ENCODE measurements at places on chromosomes 6 and 20.

- DNase-seq: peak; percentile 77
These were observed 17.5 kb downstream of the MRPS18A start for GRCh38 chr6:43669922-43670622.

GRCh38 chr6:76861403-76861802 lies 601.9 kb downstream of the HTR1B start:
- peak; percentile 27 for DNase-seq

- DNase-seq: no peak
These were observed 55.9 kb downstream of the TRAF3IP2 start for GRCh38 chr6:111549746-111550145.

DNA sequence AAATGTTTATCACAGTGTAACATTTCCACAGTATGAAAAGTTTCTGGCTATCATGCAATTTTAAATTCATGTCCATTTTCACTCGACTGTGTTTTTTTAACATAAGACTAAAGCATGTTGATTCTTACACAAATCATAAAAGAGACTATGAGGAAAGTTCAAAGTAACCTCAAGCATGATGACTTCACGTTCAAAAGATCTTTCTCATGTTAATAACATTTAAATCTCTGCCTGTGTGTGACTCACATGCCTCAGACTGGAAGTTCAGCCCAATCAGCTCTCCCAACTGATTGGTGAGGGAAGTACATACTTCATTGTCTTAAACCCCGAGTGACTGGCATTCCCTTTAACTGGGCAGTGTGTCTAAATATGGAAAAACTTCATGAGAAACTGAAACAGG lies 37.4 kb downstream of the ATXN1 start:
- peak; percentile 90 for DNase-seq

DNA sequence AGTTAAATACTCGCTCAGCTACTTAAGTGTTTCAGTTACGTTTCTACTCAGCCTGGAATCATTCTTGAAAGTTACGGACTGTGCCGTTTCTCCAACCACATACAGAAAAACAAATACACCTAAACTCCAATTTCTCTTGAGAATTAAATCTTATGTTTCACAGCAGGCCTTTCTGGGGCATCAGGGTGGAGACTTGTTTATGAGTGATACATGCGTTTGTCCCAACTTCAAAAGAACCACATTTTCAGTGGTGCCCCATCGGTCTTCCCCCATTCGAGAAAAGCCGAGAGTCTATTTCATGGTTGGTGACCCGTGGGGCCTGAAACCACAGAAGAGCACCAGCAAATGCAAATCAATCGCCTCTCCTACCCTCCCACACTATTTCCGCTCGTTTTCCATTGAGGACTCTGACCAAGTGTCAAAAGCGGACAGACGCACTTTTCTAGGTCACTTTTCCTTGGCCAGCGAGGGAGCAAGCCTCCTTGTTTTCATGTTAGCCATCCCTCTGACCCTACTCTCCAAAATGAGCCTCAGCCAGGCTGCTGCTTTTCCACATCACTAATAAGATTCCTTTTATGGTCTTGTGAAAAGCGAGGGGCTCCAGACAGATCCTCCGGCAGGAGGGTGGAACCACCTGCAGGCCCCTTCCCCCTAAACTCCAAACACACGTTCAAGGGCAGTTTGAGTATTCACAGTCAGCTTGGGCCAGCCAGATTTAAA lies 3.1 kb downstream of the JAG1 start:
- DNase-seq: no peak

DNA sequence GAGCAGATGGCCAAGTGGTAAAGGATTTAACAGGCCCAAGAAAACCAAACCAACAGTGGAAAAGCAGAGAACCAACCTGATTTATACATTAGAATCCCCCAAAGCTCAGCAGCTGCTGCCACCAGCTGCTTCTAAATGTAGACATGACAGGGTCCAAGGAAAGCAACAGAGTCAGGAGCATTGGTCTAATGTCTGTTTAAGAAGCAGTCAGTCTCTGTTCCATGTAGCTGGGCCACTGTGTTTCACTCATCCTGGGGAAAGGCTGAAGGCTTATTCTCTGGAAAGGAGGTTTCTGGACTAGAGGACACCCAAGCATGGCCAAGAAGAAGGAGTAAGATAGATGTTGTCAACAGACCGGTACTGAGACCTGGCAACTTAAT lies 75.4 kb downstream of the TMEM244 start:
- no peak for DNase-seq

GRCh38 chr6:14630016-14630415 lies 512.4 kb downstream of the CD83 start:
- no peak for DNase-seq

DNA sequence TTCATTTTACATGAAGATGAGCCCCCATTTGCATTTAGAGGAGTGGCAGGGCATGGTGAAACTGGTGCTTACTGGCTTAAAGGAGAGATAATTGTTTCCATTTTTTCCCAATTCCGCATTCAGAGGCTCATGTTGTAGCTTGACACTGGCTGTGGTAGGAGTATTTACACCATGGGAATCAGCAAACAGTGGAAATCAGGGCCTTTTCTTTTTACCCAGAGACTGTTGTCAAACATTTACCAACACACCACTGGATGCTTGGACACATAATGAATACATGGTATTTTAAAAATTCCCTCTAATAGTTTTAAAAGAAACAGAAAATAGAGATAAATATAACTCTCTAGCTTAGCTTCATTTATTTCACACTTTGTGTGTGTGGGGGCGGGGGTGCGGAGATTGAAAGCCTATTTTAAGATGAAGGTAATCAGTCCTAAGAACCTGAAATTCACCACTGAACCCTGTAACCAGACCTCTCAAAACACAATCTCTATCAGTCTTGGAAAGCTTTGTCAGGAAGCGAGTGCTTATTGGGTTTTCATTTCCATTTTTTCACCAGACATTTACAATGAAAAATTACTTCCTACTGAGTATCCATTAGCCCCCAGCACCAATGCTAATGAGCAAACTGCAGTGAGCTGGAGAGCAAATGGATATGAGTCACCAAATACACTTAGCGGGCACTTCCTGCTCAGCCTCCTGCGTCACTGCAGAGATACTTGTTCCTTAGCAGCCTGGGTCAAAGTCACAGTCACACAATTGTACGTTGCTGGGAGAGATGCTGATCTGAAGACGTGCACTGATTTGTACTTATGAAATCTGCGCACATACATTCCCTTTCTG lies 532.0 kb downstream of the BCKDHB start:
- peak; percentile 82 for DNase-seq

DNA sequence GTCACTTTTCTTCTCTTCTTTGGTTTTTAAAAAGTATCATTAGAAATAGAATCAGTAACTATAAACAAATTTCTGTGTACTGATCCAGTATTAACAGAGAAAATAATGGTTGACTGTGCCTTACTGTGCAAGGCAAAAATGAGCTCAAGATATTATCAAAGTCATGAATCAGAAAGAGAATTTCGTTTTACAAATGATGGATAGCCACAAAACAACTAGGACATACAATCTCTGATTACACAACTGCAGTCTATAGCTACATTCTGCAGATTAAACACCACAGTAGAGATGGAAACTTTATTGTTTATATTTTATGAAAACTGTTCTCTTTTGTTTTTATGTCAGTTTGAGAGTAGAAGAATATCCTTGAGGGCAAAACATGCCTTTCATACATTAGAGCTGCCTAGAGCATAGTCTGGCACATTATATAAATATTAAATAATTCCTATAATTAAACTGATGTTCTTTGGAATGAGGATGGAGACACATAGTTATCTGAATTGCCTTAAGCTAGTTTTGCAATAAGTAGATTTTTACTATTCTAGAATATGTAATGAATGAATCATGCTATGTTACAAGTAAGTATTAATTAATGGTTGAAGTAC lies 333.1 kb downstream of the LAMA2 start:
- no peak for DNase-seq

DNA sequence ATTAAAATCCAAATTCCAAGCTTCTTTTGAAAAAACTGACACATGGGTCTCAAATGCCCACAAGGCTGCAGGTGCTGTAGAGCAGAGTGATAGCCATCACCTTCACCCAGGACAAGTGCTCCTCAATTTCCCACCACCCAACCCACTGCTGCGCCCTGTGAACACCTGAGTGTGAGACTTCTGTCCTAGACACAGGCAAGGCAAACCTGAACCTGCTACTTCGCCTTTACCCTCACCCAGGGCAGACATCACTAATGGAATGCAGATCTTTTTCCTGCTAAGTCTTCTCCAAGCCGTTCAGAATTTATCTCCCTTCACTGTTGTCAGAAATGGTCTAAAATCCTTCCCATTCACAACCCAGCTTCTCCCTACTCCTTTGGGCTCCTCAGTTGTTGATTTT lies 65.9 kb downstream of the PREX1 start:
- DNase-seq: no peak

DNA sequence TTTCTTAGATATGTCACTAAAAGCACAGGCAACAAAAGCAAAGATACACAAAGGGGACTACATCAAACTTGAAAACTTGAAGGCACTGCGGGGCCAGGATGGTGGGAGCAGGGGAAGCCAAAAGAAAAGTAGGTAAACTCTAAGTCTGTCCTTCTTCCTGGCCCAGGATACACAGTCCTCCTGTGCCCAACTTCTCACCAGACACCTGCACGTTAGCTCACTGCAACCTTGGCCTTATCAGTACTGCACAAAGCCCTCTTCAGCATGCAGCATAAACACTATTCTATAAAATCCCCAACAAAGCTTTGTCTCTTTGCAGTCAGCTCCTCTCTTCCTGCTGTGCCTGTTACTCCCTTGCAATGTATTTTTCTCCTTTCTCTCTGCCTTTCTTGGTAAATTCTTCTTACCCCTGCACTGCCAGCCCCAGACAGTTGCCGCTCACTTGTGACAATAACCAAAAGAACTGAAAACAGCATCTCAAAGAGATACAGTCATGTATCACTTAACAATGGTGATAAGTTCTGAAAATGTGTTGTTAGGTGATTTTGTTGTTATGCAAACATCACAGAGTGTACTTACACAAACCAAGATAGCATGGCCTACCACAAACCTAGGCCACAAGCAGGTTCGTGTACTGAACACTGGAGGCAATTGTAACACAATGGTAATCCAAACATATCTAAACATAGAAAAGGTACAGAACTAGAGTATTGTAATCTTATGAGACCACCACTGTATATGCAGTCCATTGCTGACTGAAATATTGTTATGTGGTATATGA lies 51.2 kb downstream of the NINL start:
- no peak for DNase-seq

GRCh38 chr20:58930496-58930895 lies 50.6 kb upstream of the NELFCD start:
- DNase-seq: peak; percentile 68

DNA sequence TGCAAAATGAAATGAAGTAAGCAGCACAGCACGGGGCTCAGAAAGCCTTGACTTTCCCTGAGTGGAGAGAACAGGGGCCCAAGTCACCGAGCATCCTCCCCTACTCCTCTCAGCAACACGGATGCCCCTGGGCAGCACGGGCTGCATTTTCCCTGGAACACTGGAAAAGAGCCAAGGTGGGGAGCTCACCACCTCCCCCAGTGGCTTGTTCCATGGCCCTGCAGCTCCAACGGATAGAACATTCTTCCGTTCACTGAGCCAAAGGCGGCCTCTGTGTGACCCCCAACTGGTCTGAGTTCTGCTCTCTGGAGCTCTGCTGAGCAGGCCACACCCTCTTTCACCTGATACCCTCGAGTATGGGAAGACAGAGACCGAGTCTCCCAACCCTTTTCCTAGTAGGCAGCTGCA lies 20.8 kb upstream of the EMILIN3 start:
- DNase-seq: no peak

DNA sequence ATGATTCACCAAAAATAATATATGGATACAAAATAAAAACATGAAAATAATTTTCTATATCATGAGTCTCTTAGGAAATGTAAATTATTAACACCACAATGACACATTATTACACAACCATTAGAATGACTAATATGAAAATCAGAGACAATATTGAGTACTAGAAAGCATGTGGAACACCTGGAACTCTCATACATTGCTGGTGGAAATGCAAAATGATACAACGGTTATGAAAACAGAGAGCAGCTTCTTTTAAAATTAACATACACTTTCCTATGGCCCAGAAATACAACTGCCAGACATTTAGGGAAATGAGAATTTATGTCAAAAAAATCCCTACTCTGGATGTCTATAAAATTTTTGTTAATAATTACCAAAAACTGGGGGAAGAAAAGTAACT lies 853.3 kb upstream of the MAN1A1 start:
- peak; percentile 29 for DNase-seq

GRCh38 chr6:49775043-49775442 lies 12.0 kb downstream of the PGK2 start:
- no peak for DNase-seq

DNA sequence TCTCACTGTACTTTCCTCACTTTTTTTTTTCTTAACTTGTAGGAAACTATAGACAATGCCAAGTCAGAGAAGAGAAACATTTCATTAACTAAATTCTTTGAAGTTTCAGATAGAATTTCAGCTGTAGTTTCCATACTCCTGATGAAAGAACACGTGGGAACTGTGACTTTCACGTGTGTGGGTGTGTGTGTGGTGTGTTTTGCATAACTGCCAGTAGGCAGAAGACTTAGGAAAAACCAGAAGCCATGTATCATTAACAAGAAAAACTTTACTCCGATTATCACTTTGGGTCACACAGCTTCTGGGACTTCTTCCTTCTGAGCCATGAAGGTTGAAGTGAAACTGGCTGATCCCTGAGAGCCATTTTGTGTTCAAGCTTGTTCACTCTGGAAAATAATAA lies 483.3 kb downstream of the TFAP2B start:
- DNase-seq: no peak

DNA sequence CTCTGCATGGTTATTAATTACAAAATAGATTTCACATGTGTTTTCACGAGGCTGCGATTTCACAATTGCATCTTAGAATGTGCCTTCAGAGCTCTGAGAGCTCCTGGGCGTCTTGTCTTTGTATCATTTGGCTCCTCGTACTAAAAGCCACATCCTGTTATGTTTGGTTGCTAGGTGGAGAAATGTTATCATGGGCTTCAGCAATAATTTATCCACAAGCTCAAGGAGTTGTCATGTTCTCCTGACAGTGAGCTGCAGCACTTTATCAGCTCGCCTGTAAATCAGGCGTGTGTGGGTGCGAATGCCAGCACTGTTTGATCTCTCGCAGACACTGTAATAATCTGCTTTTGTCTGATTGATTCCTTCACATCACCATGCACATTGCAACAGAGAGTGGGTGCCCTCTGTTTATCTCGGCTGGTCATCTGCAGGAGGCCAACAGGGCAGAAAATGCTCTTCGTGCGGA lies 218.6 kb upstream of the ZFP64 start:
- DNase-seq: no peak

DNA sequence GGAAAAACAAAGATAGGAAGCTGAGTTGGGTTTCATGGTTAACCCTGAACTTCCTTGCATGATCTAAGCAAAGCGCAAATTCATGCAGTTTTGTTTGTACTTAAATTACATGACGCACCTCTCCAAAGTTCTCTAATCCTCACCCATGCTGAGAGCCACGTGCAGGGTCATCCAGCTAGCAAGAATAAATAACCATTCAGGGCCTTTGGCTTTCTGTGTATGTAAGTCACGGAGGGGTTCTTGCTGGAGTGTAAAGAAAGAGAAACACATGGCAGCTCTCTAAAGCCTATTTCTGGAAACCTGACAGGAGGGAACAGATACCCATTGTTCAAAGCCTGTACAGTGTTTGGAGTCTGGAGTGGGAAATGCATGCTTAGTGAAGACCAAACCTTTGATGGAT lies 171.7 kb upstream of the CCN2 start:
- DNase-seq: no peak

GRCh38 chr6:151109361-151109760 lies 130.4 kb upstream of the AKAP12 start:
- DNase-seq: no peak

- no peak for DNase-seq
These were observed 93.6 kb upstream of the TAB2 start for GRCh38 chr6:149223904-149224351.

- no peak for DNase-seq
These were observed 9.2 kb downstream of the RAET1G start for GRCh38 chr6:149913540-149914240.

Data from PC-3 (cell line).